Heart left ventricle (tissue), 16 donors: ENCODE measurements at places on chromosomes 16 and 17. TPM values are rescaled to one million over a fixed set of nuclear protein-coding genes. Genes with fewer than 3 reads are reported as not detected.

GRCh38 chr16:23469814-23470213, 16.8 kb upstream of the COG7 start:
- peaks cover 11% of the 10 kb centered on the region for H3K4me1 ChIP-seq
- H3K4me3 ChIP-seq = no peak overlapping the region
- no peak overlapping the region for H3K27ac ChIP-seq
- no peak for DNase-seq
- peaks cover 96% of the 10 kb centered on the region for H3K36me3 ChIP-seq

DNA sequence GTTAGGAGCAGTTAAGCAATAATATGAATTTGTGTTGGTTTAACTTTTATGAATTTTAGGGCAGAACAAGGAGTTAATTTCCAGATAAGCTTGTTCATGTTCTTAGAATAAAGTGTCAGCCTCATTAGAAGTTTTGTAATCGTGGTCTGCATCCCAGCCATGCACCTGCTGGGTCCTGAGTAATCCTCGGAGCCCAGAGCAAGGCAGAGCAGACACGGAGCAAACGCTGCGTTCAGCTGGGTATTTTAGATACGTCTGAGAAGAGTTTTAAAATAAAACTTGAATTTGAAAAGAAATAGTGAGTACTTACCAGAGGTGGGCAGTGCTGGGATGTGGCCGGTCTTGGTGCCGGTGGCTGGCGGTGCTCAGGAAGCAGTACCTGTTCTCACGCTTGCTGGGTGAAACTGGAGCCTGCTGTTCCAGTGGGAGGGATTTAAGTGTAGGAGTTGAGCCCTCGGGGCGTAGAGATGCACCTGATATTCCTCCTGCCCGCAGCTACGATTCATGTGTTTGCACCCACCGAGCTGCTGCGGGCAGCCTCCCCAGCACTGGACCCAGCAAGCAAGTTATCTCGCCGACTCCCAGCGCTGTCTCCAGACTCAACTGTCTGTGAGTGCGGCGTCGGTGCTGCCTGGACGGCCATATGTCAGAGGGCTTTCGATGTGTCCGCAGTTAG, at the start of gene ZNF750:
TSS of gene ZNF750 (minus strand) at position 406 of the 676 bp plus-strand sequence. CDS start 7,568 bp downstream, outside the sequence.
- no peaks in the 10 kb centered on the region for H3K27me3 ChIP-seq
- H3K27ac ChIP-seq = peak within 1 kb of the TSS; percentile 25
- no peak within 1 kb of the TSS for H3K4me3 ChIP-seq

GRCh38 chr17:32917842-32918241, 10.1 kb upstream of the TMEM98 start:
- H3K27ac ChIP-seq = no peak overlapping the region
- H3K4me1 ChIP-seq = no peaks in the 10 kb centered on the region
- no peak overlapping the region for H3K4me3 ChIP-seq
- no peak for DNase-seq
- H3K36me3 ChIP-seq = no peaks in the 10 kb centered on the region

DNA sequence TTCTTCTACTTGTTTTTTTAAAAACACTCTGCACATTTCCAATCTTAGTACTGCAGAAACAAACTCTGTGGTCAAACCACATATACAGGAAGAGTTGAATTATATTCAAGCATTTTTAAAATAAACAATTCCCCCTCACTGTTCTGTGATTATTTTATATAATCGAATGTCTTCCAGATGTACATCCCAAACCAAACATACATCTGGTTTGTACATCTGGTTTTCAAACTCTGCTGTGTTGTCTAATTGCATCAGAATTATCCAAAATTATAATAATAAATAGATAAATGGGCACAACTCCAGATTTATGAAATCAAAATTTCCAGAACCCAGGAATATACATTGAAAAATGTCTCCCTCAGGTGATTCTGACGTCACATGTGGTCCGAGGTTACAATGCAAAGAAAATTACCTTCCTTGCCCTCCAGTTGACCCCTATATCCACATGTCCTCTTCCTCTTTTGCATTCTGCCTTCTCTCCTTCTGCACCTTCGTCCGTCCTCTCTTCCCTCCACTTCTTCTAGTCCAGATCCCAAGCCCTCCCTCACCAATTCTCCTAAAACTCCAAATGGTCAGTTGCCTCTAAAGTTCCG, 13.3 kb upstream of the CCDC144A start:
- no peaks in the 10 kb centered on the region for H3K4me1 ChIP-seq
- no peak overlapping the region for H3K27ac ChIP-seq
- peaks cover 9% of the 10 kb centered on the region for H3K27me3 ChIP-seq
- DNase-seq = no peak
- no peak overlapping the region for H3K4me3 ChIP-seq

COQ7 gene
- 44.2 TPM for total RNA-seq

LITAFD gene
- total RNA-seq = not detected

AKTIP gene
- total RNA-seq = 106 TPM
